Thymus (tissue), 14 donors: ENCODE measurements at places on chromosomes 6 and 20.

DNA sequence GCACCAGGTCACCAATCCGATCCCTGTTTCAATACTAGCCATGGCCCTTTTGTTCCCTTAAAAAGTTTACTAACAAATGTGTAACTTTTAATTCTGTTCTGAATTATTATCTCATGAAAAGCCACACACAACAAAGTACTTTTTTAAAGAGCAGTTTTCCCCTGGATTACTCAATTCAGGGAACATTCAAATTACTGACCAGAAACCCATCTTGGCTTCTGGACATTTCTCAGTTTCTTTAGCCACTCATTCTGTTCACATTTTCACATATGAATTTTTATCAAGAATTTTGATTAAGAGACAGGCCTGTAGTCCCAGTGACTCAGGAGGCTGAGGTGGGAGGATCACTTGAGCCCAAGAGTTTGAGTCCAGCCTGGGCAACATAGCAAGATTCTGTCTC is 47.4 kb downstream of the INSM1 start:
- no peak for DNase-seq

DNA sequence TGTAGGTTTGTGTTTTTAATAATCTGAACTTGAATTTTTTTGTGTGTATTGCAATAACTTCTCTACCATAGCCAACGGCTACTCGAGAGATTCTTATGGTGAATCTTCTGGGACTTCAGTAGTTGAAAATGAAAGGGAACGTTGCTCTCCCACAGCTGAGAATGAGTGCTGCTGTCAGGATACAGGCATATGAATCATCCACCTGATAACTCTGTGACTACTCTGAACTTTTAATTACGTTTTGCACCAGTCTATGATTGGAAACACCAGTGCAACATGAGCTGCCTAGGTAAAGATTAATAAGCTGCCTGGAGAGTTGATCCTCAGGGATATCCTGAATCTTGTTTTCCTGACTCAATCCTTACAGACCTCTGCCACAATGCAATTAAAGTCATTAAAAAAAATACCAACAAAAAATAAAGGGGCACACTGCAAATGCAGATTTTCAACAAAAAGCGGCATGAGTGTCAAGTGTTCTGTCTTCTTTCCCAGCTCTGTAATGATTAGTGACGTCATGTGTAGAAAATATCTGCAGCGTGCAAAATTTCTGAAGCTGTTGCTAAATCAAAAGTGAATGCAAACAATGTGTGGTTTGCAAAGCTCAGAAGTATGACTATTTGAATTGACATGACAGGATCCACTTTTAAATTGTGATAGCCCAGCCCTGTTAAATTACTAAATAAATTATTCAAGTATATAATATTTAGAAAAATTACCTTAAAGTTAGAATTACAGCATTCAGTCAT is 432.2 kb downstream of the HTR1B start:
- no peak for DNase-seq

GRCh38 chr6:146355521-146356100 is 188.0 kb upstream of the RAB32 start:
- no peak for DNase-seq

- DNase-seq: no peak
These were observed 179.2 kb upstream of the BMP2 start for GRCh38 chr20:6588296-6588695.
